ENCODE measurements at places on chromosomes 1 and 21. TPM values are rescaled to one million over a fixed set of nuclear protein-coding genes. Genes with fewer than 3 reads are reported as not detected.

Gene PGBD2
- total RNA-seq: 1.8 TPM

Gene AGMAT
- total RNA-seq: 0.70 TPM

Gene ASTN1
- not detected for total RNA-seq

Gene CFAP107
- not detected for total RNA-seq

Gene RSPH1
- 0.23 TPM for total RNA-seq

Gene ZBTB7B
- total RNA-seq: 67.2 TPM

Gene CFHR1
- total RNA-seq: not detected

Gene PTPN22
- total RNA-seq: 1.1 TPM

Gene ATP6V1G3
- not detected for total RNA-seq

Gene OR2T29
- total RNA-seq: not detected

Gene CD101
- total RNA-seq: 0.14 TPM

Gene FAM151A
- total RNA-seq: not detected

Gene GPR3
- total RNA-seq: 0.14 TPM

Gene ATAD3C
- 0.14 TPM for total RNA-seq

All from airway epithelial cell (primary cell).